ENCODE measurements at places on chromosomes 6 and 20. TPM values are rescaled to one million over a fixed set of nuclear protein-coding genes. Genes with fewer than 3 reads are reported as not detected.
A peak's percentile ranks its signal among the peaks of the same experiment; 100 is the strongest.

DNA sequence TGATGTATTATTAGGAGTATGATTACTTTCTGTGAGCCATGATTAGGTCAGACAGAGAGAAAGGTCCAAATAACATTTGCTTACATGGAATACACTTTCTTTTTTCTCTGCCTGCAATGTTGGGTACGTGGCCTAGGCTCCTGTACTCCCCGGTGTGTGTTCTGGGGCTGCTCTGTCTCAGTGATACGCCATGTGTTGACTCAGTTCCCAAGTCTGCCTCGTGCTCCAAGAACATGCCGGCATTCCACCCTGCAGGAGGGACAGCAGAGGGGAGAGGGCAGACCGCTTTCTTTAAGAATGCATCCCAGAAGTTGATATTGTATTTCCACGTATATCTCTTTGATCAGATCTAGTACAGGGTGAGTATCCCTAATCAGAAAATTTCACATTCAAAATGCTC is 33.3 kb upstream of the THBS2 start:
- no peak for ATAC-seq

DNA sequence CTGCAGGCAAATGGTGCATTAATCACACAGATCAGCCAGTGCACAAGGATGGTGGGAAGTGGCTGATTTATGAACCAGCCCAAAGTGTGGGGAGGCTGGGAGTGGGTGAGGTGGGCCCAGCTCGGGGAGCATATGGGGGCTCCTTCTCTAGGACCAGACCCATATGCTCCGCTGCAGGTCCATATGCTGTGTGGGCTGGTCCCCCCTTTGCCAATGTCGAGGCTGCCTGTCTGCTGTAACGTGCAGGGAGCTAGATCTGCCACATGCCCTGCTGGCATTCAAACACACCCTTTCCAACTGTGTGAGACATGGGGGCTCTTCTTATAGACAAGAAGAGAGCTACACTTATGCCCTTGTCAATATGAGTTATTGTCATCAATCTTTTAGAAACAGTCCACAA is 566.3 kb downstream of the DHX35 start:
- ATAC-seq: no peak

- no peak for ATAC-seq
Observed at GRCh38 chr6:45458672-45459071, 80.9 kb upstream of the SUPT3H start.

- peak; percentile 56 for ATAC-seq
Observed at GRCh38 chr6:12289365-12289919, 719 bp upstream of the EDN1 start.

DNA sequence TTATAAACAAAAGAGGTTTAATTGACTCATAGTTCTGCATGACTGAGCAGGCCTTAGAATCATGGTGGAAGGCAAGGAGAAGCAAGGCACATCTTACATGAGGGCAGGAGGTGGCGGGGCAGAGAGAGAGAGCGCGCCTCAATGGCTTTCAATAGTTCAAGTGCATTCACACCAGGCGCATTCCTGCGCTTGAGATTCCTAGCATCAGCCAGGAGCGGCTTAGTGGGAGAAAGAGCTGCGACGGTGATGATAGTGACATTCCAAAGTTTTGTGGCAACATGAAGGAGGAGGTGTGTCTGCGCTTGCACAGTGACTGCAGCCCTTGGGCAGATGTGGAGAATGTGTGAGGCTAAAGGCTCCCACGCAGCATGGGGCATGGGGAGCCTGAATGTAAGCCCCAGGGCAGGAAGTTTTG is 25.0 kb upstream of the EMILIN3 start:
- no peak for ATAC-seq

The PBOV1 gene
- not detected for total RNA-seq

DNA sequence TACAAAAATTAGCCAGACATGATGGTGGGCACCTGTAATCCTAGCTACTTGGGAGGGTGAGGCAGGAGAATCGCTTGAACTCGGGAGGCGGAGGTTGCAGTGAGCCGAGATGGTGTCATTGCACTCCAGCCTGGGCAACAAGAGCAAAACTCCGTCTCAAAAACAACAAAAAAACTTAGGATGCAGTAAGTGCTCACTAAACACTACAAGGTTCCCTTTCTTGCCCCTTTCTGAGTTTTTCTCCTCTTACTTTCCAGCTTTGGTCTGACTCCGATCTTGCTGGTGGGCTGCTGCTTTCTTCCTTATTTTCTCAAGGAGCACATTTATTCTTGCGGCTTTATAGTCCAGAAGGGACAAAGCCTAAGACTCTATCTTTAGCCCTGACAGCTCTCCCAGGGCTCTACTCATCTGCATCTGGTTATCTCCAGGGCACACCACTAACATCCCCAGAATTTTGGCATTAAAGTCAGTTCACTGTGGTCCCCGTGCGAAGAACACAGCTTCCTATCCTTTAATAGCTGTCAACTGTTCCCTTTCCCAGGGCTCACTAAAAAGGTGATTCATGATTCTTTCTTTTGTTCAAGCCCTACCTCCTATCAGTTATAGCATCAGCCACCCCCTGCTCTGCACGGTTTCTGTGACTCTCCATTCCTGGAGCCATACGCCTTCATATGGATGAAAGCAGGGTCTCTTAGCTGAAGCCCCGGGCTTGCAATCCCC is 17.1 kb upstream of the RPN2 start:
- no peak for ATAC-seq

GRCh38 chr20:37875460-37876175 is 27.3 kb upstream of the VSTM2L start:
- ATAC-seq: no peak

GRCh38 chr6:140736231-140736630 is 1361.8 kb upstream of the CITED2 start:
- ATAC-seq: no peak

GRCh38 chr6:157372501-157373280 is 8.3 kb upstream of the ZDHHC14 start:
- no peak for ATAC-seq

The FAM209B gene
- total RNA-seq: 0.74 TPM

GRCh38 chr6:106677282-106677681 is 47.9 kb downstream of the QRSL1 start:
- no peak for ATAC-seq

GRCh38 chr6:112221981-112222852 is 32.1 kb downstream of the LAMA4 start:
- no peak for ATAC-seq

GRCh38 chr6:124040655-124041054 is 237.0 kb downstream of the NKAIN2 start:
- ATAC-seq: no peak

- ATAC-seq: no peak
Observed at GRCh38 chr6:90439586-90439985, 142.9 kb upstream of the BACH2 start.

DNA sequence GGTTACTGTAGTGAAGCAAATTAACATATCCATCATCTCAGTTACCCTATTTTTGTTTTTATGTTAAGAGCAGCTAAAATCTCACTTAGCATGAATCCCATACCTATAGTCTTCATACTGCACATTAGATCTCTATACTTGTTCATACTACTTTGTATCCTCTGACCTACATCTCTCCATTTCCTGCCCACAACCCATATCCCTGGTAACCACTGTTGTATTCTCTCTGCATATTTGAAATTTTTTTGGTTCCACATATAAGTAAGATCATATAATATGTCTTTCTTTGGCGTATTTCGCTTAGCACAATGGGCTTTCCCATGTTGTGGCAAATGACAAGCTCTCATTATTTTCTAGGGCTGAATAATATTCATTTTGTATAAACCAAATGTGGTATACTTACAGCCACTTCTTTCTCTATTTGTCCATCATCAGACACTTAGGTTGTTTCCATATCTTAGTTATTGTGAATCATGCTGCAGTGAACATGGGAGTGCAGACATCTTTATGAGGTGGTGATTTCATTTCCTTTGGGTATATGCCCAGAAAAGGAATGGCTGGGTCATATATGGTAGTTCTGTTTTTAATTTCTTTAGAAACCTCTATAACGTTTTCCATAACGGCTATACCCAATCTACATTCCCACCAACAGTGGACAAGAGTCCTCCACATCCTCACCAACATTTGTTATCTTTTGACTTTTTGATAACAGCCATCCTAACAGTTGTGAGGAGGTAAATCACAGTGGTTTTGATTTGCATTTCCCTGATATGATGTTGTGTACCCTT is 39.8 kb downstream of the BACH2 start:
- peak; percentile 89 for ATAC-seq

- ATAC-seq: peak; percentile 11
Observed at GRCh38 chr6:144156338-144156737, 6.0 kb downstream of the STX11 start.

The FAM83B gene
- total RNA-seq: not detected

GRCh38 chr6:63584566-63584965 is 12.3 kb downstream of the LOC128125822 start:
- no peak for ATAC-seq

- ATAC-seq: no peak
Observed at GRCh38 chr20:23614163-23614562, 8.4 kb upstream of the CST9 start.

The OR12D1 gene
- total RNA-seq: not detected

The GPSM3 gene
- 136 TPM for total RNA-seq

DNA sequence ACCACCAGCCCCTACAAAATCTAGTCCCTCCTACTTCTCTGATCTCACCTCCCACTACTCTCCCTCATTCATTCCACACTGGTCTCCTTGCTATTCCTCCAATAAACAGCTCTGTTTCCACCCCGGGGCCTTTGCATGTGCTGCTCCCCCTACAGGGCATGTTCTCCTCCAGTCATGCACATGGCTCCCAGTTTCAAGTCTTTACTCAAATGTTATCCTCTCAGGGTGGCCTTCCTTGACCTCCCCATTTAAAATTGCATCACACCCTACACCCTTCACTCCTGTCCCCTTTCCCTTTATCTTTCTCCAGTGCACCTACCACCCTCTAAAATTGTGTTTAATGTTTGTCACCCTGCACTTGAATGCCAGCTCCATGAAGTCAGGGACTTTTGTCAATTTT is 174.5 kb downstream of the MRPL14 start:
- ATAC-seq: no peak

The GLP1R gene
- total RNA-seq: not detected

The SLC4A11 gene
- total RNA-seq: 0.26 TPM

All from activated T-helper 17 cell treated with anti-CD3 and anti-CD28 coated beads, Interleukin-2, amount 50 U/mL, for 72 hours (primary cell).